ENCODE measurements at places on chromosomes 1 and 21.
A peak's percentile ranks its signal among the peaks of the same experiment; 100 is the strongest.

DNA sequence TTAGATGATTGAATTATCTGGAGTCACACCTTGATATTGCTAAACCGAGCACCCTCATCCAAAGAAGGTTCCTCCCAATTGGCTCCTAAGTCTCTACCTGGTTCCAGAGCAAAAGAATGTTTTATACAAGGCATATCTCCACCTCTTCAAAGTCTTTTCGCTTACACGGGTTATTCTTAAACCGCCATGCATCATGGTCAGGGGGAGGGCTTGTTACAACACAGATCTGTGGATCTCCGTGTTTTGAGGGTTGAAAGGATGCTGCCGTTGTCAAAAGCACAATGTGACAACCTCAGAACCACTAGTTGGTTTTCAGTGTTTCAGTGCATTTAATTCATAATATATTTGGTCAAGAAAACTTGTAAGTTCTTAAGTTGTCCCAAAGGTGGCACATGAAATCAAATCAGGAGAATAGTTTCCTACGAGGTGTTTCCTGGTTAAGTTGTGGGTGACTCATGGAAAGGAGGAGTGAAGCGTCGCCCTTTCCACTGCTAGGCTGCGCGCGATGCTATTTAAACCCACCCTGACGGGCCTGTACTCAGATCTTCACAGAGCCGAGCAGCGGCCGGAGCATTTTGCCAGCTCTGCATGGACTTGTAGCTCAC lies 1531.6 kb upstream of the TPTE start:
- peak; percentile 70 for DNase-seq

DNA sequence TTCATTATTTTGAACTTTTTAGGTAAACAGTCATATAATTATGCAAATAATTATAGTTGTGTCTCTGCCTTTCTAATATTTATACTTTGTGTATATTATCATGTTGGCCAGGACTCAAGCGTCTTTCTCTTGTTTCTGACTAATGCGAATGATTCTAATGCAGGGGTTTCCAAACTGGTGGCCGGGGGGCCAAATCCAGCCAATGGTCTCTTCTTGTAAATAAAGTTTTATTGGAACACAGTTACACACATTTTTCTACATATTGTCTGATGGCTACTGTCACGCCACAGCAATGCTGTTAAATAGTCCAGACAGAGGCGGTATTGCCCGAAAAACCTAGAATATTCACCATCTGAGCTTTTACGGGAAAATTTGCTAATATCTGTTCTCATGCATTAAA lies 8.9 kb upstream of the POFUT2 start:
- no peak for DNase-seq

DNA sequence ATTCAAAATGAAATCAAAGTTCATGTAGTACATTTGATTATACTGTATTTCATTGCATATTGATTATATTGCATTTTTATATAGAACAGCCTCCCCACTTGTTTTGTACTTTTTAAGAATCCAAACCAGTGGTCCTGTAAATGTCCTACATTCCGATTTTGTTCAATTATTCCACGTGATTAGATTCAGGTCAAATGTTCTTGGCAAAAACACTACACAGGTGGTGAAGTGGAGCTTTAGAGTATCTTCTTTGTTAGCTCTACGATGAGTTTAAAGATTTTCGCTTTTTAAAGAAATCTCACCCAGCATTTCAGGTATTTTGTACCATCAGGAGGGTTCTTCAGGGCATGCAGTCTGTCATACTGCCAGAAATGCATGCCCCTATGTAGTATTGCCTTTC lies 120.6 kb downstream of the TRIM33 start:
- DNase-seq, result no peak

DNA sequence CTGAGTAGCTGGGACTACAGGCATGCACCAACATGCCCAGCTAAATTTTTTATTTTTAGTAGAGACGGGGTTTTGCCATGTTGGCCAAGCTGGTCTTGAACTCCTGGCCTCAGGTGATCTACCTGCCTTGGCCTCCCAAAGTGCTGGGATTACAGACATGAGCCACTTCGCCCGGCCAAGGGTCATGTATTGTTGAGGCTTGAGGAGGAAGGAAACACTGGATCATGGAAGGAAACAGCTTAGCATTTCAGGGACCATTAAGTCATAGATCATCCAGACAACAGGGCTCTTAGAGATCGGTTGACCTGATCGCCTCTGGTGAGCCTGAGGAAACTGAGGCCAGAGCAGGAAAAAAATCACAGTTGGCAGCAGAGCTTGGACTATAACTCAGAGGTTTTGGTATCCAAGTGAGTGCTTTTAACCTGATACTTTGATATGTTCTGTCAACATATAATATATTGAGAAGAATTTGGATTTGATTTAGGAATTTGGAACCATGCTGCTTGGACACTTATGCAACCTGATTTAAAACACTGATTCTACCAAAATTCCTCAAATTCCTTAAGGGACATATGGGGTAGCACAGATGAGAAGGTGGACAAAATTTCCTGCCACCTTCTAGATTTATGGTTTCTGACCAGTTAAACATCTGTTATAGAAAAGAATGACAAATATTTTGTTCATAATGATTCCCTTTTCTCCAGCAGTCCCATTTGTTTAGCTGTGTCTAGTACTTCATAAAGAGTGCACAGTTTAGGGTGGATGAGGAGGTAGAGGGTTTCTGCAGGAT lies 13.1 kb upstream of the BMP8A start:
- DNase-seq, result no peak

- DNase-seq, result no peak
Measured at GRCh38 chr1:19385869-19386591, 73.9 kb downstream of the SLC66A1 start.

GRCh38 chr1:179807291-179807690 lies 64.2 kb downstream of the FAM163A start:
- no peak for DNase-seq

DNA sequence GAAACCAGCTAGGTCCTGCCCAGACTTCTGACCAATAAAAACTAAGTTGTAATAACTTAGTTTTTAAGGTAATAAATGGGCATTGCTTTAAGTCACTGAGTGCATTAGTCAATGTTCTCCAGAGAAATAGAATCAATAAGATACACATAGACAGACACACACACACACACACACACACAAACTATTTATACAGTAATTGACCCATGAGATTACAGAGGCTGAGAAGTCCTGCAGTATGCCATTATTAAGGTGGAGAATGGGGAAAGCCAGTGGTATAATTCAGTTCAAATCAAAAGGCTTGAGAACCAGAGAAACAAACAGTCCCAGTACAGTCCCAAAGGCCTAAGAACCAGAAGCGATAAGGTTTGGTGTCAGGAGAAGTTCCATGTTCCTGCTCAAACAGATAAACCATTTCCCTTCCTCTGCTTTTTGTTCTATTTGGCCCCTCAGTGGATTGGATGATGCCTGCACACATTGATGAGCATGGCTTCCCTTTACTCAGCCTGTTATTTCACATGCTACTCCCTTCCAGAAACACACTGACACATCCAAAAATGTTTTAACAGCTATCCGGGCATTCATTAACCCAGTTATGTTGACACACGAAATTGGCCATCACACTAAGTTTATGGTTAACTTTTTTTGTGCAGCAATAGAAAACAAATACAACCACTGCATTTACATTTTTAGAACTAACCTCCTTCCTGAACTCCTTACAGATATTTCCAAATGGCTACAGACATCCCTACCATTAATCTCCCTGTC lies 828.2 kb upstream of the NCAM2 start:
- DNase-seq, result no peak

GRCh38 chr1:21295002-21295401 lies 4.7 kb upstream of the ECE1 start:
- no peak for DNase-seq

DNA sequence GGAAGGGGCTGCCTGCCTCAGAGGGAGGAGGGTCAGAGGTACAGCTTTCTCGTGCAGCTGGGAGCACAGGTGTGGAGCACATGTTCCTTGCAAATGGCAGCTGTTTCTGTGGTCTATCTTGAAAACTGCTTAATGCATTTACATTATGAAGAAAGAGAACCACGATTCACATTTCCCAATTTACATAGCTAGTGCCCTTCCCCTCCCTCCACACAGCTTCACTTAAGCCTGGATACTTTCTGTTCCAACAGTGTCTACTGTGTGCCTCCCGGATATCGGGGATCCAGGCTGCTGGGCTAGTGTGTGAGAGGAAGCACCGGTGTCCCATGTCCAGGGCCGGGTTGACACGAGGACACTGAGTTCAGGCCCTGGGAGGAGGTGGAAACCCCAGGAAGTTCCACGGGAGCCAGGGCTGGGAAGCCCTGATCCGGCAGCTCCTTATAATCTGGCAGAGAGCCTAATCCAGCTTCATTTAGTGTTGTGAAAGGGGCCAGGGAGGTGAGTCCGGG lies 31.6 kb downstream of the TMCC2 start:
- no peak for DNase-seq
